ENCODE measurements at places on chromosomes 4 and X. TPM values are rescaled to one million over a fixed set of nuclear protein-coding genes. Genes with fewer than 3 reads are reported as not detected.

GRCh38 chrX:103215425-103215991 lies 600 bp downstream of the BEX4 start:
- DNase-seq = no peak

DNA sequence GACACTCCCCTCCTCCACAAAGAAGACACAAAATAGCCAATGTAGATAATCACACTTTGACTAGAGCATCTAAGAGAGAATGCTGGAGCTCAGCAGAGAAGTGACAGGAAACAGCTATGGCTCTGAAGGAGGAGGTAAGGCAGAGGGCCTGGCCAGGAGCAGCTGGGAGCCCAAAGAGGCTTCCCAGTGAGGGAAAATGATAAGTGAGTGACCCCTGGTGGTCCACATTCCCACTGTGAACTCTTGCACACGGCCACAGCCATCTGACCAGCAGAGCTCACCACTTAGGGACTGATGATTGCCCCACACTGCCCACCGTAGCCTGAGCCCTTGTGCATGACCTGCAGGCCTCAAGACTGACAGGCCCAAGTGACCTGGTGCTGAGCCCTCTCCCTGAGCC lies 162.7 kb upstream of the GALNTL6 start:
- DNase-seq = no peak

- no peak for DNase-seq
Observed at GRCh38 chrX:10278716-10279115, 121.9 kb downstream of the CLCN4 start.

The KIT gene
- total RNA-seq = 4.4 TPM

The CCDC149 gene
- total RNA-seq = 7.7 TPM

The KLB gene
- 0.66 TPM for total RNA-seq

DNA sequence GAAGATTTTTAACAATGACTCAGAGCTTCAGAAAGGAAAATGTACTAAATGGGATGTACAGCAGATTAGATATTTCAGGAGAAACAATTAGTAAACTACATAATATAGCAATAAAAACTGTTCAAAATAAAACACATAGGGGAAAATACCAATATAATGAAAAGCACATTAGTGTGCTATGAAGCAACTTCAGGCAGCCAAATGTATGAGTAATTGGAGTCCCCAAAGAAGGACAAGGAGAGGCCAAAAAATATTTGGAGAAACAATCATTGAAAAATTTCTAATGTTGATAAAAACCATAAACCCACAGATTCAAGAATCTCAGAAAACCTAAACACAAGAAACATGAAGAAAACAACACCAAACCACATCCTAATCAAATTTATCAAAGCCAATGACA lies 129.3 kb upstream of the CHRDL1 start:
- DNase-seq = no peak

DNA sequence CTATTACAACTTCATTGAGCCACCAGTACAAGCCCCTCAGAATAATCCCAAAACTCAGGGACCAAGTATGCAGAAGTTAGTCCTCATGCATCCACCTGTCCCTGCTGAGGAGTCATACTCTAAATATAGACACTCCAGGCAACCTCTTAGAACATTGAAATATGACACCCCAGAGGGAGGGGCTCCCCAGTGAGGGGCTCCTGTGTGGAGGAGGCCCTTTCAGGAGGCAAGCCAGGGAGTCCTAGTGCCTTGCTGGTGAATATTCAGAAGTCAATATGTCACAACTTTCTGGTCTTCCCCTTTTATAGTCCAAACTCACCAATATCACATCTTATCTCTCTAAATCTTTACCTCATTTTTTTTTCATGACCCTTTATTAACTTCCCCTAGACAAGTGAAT lies 1.6 kb upstream of the ARMCX6 start:
- DNase-seq = no peak

DNA sequence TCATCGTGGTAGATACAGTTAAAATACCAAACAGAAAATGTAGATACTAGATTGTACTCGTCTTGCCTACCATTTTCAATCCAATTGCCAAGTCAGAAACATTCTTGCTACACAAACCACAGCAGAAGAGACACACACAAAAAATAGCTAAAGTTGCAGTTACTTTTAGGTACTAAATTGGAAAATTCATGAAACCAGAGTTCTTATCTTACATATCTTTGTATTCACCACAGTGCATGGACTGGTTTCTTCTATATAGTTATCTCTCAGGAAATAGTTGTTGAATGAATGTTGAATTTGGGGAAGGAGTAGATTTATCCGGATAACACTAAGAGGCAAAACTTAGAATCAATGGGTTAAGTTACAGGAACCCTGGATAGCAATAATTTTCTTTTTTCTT lies 14.2 kb downstream of the COL4A5 start:
- no peak for DNase-seq

The F8A2 gene
- total RNA-seq = 1.2 TPM

The ALAS2 gene
- not detected for total RNA-seq

GRCh38 chr4:81392164-81392563 lies 79.5 kb downstream of the RASGEF1B start:
- DNase-seq = no peak

The GRIA3 gene
- total RNA-seq = 0.47 TPM

DNA sequence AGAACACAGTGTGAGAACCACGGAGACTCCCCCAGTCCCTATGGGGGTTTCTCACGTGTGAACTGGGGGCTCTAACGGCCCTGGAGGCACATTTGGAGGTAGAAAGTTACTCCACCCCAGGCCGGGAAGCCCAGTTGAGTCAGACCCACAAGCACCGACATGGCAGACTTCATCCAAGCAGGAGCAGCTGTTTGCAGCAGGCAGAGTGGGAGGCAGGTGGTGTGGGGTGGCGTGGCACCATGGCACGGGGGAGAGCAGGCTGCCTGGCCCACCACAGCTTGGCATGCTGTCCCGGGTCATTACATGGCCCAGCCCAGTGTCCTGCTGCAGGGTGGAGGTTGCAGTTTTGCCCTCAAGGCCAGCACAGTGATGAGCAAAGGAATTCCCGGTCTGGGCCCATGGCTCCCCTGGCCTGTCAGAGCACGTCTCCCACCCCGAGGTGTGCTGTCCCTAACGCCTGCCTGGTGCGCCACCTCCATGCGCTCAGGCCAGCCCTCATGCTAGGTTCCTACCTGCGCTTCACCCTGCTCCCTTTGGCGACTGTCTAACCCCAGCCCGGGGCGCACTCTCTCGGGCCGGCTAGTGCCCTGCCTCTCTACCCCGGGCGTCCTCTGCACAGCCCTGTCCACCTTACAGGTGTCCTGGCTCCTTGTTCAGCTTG lies 90.6 kb upstream of the AFAP1 start:
- DNase-seq = no peak

- no peak for DNase-seq
Observed at GRCh38 chr4:143127621-143128020, 57.1 kb upstream of the USP38 start.

DNA sequence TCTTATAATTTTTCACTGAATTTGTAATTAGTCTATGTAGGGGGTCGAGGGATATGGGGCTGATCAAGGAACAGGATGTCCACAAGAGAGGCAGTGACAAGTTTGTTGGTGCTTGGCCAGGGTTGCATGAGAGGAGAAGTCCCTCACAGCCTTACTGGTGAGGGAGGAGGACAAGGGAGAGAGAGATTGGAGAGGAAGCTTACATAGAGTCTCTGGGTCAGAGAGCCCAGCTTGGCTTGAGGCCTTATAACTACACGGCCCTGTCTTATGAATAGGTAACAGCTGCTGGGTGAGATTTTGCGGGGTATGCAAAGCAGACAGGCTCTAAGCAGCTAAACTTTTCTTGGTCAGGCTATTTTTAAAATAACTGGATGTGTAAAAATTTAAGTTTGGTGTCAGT lies 37.9 kb upstream of the OTUD4 start:
- DNase-seq = no peak

DNA sequence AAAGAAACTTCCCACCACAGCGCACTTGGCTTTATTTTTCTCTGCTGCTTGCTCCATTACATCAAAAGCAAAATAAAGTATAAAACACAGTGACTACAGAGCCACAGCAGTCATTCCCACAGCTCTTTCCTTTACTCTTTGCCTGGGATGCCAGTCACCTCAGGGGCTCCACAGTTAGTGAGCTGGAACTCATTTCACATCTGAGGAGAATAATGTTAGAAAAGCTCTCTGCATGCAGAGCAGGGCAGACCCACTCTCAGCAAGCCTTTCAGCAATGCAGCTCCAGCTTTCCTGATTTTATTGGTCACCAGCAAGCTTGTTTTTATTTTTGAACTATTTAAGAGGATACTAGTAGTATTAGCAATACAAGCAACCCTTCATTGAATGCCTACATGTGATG lies 13.8 kb downstream of the GRXCR1 start:
- no peak for DNase-seq

The TENM3 gene
- 9.4 TPM for total RNA-seq

DNA sequence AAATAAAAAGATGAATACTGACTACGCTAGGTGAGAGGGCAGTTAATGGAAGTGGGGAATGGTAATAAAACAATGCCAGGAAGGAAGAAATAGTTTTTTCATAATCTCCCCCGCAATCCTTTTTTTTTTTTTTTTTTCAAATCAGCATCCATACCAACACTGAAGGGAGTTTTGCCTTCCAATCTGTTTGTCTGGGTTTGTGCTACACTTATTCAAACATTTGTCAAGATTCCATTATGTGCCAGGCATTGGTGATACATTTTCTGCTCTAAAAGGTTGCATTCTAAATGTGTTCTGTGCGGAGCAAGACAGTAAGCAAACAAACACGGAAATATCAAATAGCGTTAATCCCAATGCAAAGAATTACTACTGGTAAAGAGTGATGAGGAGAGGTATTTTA lies 437.9 kb upstream of the BOD1L1 start:
- no peak for DNase-seq

- no peak for DNase-seq
Observed at GRCh38 chrX:103681443-103681842, 5.1 kb downstream of the MORF4L2 start.

GRCh38 chr4:150150629-150151062 lies 72.4 kb downstream of the DCLK2 start:
- DNase-seq = no peak

The CLNK gene
- not detected for total RNA-seq

DNA sequence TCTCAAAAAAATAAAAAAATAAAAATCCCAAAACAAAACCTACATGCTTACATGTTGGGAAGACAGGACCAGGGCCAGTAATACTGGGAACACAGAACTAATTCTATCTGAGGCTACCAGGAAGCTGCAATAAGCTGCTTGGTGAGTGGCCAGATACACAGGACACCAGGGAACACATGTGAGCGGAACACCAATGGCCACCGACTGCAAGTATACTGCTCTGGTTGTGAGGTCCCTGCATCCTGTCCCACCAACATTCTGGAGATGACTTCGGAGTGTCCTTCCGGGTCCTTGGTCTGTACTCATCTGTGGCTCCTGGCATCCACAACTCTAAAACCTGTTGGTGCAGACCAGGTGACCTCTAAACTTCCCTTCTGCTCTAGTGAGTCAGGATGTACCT lies 2.7 kb downstream of the TNIP2 start:
- DNase-seq = peak; percentile 43

The TLL1 gene
- total RNA-seq = 7.4 TPM

The NMU gene
- not detected for total RNA-seq

GRCh38 chr4:53235547-53235946 lies 130.3 kb downstream of the SCFD2 start:
- DNase-seq = no peak

DNA sequence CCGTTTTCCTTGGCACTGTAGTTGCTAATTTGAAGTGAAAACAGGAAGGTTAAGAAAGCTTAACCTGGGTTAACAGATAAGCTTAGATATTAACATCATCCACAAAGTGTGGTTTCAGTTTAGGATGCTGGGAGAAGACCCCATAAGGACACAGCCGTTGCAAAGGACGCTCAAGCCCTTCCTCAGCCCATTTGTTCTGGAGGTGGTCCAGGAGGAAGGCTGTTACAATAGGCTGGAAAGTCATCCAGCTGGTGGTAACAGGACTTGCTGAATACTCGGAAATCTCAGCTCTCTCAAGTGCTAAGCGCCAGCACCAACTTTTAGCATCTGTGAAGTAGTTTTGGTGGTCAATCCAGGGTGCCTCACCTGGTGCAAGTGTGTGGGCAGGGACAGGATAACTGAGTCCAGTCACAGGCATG lies 14.2 kb downstream of the CHST7 start:
- no peak for DNase-seq

DNA sequence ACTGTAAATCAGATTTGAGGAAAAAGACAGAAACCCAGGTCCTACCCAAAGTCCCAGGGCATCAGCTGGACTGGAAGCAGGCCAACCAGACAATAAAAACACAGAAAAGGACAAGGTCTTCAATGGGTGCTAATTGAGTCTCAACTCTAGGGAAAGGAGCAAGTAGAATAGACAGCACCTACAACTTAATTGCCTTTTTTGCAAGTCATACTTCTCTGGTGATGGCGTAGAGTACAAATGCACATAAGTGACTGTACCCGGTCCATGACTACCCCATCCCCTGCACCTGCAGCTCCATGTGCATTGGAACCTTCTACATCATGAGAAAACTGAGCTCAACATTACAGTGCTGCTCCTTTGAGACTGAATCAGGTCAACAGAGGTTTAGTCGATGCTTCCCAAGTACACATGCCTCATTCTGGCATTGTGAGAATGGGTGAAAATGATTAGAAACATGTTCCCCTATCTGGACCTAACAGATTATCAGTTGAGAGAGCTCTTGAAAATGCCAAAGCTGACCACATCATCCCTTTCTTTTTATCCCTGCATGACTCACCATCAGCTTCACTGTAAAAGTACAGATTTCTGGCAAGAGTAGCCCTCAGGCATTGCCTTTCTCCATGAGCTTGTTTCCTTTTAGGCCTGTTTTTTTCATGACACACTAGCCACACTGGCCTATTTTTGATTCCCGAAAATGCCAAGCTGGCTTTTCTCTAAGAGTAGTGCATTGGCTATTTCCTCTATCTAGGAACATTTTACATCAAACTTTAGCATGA lies 298.3 kb downstream of the HS3ST1 start:
- no peak for DNase-seq

DNA sequence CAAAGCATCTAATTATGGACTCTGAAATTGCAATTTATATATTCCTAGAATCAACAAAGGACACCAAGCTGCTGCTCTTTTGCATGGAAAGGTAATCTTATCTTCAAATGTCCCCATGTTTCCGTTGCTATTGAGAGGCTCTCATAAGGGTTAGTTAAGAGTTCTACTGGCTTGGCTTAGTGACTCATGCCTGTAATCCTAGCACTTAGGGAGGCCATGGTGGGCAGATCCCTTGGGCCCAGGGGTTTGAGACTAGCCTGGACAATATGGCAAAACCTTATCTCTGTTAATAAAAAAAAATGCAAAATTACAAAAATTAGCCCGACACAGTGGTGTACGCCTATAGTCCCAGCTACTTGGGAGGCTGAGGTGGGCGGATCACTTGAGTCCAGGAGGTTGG lies 93.4 kb upstream of the RAPGEF2 start:
- no peak for DNase-seq

Data from Peyer's patch (tissue), 4 donors.